ENCODE measurements at places on chromosomes 3 and 15.

- no peak for DNase-seq
Measured at GRCh38 chr15:67564968-67565345, 22.5 kb downstream of the MAP2K5 start.

DNA sequence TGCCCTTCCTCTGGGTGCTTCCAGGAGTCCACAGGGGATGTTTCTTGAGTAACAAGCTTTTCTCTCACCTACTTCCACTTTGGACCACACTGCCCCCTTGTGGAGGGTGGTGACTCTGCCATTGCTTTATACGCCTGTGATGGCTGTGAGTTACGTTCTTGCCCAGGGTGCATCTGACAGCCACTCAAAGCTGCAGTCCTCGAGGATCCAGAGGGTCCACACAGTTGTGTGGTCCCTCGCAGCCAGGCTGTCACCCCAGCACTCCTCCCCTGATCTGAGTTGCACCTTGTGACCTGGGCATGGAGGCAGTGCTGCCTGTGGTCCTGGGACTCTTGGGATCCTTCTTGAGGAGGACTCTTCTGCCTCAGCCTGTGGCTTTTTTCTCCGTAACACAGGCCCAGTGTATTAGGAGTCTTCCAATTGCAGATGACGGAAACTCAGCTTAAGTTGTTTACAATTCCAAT is 23.4 kb downstream of the FOXL2 start:
- DNase-seq: peak; percentile 65

DNA sequence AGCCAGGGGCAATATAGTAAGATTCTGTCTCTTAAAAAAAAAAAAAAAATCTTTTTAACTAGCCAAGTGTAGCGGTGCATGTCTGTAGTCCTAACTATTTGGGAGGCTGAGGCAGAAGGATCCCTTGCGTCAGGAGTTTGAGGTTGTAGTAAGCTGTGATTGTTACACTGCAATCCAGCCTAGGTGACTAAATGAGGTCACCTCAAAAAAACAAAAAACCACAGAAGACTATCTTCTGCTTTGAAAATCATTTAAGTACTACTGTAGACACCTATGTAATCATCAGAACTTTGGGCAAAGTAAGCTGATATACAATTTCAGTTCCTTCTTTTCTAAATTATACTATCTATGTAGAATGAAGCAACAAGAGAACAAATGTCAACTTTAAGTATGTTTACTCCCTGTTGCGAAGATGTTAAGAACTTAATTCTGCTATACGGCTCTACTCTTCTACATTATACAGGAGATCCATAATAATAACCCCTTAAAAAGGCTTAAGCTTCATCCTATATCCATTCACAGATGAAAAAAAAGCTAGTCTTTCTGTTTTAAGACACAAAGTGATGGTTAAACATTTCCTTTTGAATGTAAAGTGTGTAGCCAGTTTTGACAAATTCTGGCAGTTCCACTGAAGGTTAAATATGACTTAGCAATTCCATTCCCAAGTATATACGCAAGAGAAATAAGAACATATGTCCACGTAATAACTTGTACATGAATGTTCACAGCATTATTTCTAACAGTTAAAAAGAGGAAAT is 15.2 kb downstream of the DAZL start:
- DNase-seq: no peak

- DNase-seq: no peak
Measured at GRCh38 chr3:195908694-195909581, 587 bp upstream of the TNK2 start.

DNA sequence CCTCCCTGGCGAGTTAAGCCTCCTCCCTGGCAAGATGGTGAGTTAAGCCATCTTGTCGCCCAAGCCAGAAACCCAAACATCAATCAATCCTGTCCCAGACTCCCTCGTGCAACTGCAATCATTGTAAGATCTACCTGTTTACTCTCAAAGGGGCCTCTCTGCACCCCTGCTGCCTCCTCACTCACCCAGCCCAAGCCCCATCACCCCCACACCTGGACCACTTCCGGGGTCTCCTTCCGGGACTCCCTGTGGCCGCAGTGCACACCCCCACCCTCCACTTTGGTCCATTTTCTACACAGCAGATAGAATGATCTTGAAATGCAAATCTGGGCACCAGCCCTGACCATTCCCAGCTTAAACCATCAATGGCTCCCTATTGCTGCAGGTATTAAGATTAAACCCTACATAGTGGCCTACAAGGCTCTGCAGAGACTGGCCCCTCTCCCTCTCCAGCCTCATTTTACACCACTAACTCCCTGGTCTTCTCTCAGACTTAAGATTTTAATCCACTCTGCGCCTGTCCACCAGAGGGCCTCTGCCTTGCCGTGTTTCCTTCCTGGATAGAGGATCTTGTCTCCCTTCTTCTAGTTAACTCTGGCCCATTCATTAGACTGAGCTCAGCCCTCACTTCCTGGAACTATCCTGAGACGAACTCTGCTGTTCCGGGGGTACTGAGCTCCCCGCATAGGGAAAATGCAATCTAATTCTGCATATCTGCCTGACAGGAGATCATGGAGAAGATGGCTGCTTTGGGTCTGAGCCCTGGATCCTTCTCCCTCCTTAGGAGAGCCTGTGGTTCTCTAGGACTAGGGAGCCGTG is 41.9 kb upstream of the SLC6A1 start:
- no peak for DNase-seq

GRCh38 chr3:102802819-102803420 is 368.1 kb downstream of the ZPLD1 start:
- DNase-seq: no peak

DNA sequence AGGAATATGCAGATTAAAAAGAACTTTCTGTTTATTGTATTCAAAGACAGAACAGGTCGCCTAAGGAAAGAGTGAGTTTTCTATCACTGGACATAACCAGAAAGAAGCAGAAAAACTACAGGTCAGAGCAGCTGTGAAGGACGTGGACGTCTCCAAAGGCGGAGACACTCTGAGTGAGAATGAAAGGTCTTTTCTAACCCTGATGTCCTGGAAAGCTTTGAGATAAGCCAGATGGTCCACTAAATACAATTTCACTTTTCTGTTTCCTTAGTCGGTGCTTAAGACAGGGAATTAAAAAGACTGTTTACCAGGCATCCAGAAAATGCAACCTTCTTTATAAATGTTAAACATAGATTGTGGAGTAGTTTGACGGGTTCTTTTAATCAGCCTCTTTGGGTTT is 360.4 kb downstream of the FGF12 start:
- no peak for DNase-seq

DNA sequence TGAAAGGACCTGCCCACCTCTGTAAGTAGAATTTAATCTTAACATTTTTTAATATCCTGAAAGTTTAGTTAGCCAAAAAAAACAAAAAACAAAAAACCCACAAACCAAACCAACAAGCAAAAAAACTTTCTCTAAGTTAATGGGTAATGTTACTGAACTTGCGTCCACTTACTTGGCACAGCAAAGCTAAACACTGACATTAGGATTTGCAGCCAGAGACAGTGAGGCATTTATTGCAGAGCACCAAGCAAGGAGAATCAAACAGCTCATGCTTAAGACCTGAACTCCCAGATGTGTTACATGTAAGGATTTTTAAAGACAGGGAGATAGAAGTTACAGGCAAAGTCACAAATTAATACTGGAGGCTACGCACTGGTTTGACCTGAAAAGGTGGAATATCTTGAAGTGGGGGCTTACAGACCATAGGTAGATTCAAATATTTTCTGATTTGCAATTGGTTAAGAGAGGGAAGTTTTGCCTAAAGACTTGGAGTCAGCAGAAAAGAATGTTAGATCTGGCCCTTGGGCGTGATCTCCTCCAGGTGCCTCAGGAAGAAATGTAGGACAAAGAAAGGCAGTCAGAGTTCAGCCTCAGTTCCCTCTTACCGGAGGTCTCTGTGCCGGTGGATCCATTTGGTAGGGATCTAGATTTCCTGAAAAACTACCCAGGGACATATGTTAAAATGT is 205.0 kb downstream of the ADAMTSL3 start:
- no peak for DNase-seq

DNA sequence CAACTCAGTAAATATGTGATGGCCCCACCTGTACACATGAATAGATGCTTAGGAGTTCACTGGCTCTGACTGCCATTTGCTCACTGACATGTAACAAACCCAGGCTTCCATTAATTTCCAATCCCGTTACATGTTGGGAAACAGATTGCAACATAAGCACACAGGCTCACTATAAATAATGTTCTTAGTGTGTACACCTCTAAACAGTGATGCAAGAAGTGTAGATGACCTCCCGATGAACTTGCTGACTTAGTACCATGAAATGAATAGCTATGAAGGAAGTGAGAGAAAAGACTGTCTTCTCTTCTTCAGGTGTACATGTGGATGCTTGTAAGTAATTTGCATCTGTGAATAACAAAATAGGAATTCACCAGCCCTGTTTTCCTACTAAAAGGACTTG is 21.4 kb upstream of the FSIP1 start:
- no peak for DNase-seq

DNA sequence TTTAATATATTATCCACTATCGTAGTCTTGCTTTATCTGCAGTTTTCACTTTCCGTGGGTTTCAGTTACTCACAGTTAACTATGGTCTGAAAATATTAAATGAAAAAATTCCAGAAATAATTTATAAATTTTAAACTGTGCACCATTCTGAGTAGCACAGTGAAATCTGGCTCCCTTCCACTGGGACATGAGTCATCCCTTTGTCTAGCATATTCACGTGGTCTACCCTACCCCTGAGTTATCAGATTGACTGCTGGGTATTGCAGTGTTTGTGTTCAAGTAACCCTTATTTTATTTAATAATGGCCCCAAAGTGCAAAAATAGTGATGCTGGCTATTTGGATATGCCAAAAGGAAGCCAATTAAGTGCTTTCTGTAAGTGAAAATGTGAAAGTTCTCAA is 539.5 kb upstream of the AGTR1 start:
- DNase-seq: no peak

- no peak for DNase-seq
Measured at GRCh38 chr15:79463043-79463780, 31.1 kb downstream of the MINAR1 start.
